Mammary epithelial cell (primary cell): ENCODE measurements at places on chromosomes 16 and 17. TPM values are rescaled to one million over a fixed set of nuclear protein-coding genes. Genes with fewer than 3 reads are reported as not detected.

Gene CDK5R1
- polyA plus RNA-seq, result 2.6 TPM

Gene GAST
- 0.94 TPM for polyA plus RNA-seq

Gene CXCL16
- 13.1 TPM for polyA plus RNA-seq

Gene PLXDC1
- polyA plus RNA-seq, result 0.09 TPM

Gene IL21R
- polyA plus RNA-seq, result 5.4 TPM

Gene NPIPA2
- polyA plus RNA-seq, result not detected
